Left renal pelvis (tissue), 4 donors: ENCODE measurements at places on chromosomes 7 and 10. TPM values are rescaled to one million over a fixed set of nuclear protein-coding genes. Genes with fewer than 3 reads are reported as not detected.
A peak's percentile ranks its signal among the peaks of the same experiment; 100 is the strongest.

DNA sequence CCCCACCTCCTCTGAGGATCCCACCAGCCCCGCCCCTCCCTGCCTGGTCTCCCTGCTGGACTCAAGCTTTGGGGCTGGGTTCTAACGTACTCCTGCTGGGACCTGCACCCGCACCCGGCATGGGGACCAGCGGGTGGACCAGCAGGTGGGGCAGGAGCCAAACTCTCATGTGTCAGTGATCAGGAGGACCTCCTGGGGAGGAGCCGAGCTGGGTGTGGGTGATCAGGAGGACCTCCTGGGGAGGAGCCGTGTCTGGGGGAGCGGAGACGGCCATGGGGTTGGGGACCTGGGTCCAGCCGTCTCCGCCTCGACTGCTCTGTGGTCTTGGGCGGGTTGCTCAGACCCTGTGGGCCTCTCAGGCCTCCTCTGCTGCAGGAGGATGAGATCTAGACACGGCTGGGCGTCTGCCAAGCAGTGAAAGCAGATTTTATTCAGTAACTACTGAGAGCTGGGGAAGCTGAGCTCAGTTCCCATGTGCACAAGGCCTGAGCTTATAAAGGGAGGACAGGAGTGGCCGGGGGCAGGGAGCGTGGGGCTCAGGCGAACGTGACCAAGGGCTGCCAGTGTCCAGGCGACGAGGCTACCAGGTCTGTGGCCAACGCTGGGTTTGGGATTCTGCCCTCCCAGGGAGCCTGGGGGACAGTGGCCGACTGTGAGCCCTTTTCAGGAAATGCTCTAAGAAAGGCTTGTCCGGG is 33.6 kb upstream of the UTF1 start:
- no peak for DNase-seq

DNA sequence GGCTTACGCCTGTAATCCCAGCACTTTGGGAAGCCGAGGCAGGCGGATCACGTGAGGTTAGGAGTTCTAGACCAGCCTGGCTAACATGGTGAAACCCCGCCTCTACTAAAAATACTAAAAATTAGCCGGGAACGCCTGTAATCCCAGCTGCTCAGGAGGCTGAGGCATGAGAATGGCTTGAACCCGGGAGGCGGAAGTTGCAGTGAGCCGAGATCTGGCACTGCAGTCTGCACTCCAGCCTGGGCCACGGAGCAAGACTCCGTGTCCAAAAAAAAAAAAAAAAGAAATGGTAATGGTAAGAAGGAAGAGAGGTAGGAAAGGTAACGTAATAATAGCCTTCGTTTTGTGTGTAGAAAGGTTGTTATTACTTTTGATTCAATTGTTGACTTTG is 1.2 kb downstream of the HSPA14 start:
- DNase-seq, result no peak

DNA sequence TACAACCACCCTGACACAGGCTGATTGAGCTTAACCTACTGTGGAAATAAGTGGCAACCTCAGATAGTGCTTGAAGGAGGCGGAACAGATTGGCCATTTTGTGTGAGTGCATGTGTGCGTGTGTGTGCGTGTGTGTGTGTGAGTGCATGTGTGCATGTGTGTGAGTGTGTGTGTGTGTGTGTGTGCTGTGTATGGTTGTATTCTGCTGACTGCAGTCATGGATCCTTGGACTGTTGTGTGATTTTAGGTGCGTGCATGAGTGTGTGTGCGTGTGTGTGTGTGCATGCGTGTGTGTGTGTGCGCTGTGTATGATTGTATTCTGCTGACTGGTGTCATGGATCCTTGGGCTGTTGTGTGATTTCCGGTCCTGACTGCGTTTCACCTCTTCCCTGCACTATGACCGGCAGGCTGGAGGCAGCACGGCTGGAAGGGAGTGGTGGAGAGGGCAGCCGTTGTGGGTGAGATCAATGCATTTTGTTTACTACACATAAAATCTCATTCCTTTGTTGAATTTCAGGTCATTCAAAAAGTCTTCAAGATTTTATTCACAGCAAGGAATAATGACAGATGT is 6.3 kb downstream of the IQCE start:
- no peak for DNase-seq

DNA sequence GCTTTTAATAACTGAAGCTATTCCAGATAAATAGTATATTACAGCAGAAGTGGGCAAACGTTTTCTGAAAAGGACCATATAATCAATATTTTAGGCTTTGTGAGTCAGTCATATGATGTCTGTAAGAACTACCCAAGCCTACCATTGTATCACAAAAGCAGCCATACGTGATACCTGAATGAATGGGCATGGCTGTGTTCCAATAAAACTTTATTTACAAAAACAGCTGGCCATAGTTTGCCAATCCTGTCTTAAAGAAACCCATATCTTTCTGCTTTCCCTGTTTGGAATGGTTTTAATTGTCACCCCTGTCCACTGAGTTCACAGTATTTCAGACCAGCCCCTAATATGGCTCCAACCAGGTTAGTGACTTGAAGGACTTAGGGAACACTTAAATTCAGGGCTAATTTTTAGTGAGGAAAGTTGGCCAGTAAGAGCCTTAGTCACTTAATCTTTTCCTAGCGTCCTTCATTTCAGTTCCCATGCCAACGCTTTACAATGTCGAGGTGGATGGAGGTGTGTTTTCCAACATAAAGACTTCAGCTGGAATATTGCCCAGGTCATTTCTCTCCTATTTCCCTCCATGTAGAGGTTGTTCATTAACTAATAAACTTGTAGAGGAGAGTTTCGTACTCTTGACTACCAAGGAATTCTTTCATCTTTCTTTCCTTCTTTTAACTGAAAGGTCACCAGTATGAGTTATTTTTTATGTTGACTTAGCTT is 184.5 kb downstream of the TRIL start:
- no peak for DNase-seq

Gene PNLIPRP2
- polyA plus RNA-seq, result not detected

- DNase-seq, result no peak
These were observed 595.0 kb downstream of the GRM8 start for GRCh38 chr7:126657599-126658358.

GRCh38 chr7:158025686-158026600 is 561.7 kb downstream of the PTPRN2 start:
- DNase-seq, result no peak

DNA sequence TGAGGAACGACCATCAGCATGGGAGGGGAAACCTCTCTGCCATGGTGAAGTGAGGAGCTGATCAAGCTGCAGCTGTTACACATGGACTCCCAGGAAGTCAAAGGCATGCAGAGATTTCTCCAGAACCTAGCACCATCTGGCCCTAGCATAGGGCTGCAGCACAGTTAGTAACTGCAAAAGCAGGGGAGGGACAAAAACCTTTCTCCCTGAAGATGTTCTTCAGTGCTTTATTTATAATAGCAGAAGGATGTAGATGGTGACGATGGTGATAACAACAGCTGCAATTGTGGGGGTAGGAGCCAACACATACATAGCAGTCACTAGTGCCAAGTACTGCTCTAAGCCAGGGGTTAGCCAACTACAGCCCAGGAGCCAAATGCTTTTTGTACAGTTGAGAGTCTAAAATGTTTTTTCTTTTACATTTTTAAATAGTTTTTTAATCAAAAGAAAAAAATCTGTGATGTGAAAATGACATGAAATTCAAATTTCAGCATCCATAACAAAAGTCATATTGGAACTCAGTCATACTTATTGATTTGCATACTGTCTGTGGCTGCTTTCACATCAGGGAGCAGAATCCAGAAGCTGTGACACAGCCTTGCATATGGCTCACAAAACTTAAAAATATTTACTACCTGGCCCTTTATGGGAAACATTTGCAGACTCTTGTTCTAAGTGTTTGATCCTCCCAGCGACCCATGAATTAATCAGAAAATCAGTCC is 299.5 kb downstream of the ELMO1 start:
- no peak for DNase-seq

Gene TAS2R4
- polyA plus RNA-seq, result 1.3 TPM

GRCh38 chr10:5390607-5391205 is 13.9 kb downstream of the TUBAL3 start:
- DNase-seq, result no peak

- no peak for DNase-seq
These were observed 34.4 kb downstream of the CSGALNACT2 start for GRCh38 chr10:43172645-43173044.

DNA sequence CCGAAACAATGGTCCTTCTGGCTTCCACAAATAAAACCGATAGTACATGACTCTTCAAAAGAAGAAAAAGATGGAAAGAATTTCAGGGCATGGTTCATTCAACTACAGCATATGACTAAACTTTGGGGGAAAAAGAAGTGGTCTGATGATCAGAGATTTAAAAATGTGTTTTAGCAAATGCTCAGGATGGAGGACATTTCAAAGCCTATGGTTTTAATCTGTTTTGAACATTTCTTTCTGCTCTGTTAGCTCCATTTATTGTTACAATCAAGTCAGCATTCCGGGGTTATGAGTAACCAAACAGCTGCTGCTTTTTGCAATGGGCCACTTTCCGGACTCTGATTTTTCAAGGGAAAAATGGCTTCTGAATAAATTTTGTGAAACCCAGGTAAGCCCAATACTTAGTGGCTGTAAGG is 142.4 kb downstream of the CUBN start:
- no peak for DNase-seq

GRCh38 chr7:140176122-140176701 is 571 bp downstream of the KDM7A start:
- DNase-seq, result no peak

DNA sequence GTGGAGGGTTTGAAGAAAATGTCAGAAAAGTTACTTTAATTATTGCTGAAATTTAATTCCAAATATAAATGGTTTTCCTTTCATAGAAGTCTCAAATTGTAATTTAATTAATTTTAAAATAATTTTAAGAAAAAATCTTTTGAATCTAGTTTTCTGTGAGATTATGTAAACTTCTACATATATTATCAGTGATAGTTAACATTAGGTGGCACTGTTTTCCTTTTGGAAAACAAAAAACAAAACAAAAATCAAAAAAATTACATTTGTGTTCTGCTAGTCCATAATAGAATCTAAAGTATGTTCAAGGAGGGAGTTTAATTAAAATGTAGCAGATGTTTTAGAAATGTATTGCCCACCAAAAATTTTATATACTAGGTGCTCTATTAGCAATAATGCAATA is 1456.7 kb downstream of the REEP3 start:
- no peak for DNase-seq

- no peak for DNase-seq
These were observed 116.6 kb upstream of the MACROH2A2 start for GRCh38 chr10:69936091-69936490.

GRCh38 chr10:12973149-12973718 is 28.3 kb downstream of the CCDC3 start:
- DNase-seq, result no peak

DNA sequence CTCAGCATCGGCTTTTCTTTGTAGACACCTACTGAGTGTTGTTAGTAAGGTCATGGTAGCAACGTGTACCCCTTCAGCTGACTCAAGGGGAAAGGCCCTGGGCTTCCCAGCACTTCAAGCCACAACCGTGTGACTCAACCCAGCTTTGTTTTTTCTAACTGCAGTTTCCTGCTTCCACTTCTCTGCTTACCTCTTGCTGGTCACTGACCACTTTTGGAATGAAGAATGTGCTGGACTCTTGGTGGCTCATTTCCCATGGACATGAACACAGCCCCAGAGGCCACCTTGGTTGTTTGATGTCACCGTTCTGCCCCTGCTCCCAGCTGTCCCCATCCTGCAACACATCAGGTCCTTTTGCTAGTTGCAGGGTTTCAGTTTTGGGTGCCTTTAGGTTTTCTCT is 69.5 kb upstream of the ZNF438 start:
- no peak for DNase-seq

- DNase-seq, result no peak
These were observed 200.5 kb downstream of the TCERG1L start for GRCh38 chr10:131111007-131111406.

- DNase-seq, result no peak
These were observed 182.9 kb downstream of the PFKFB3 start for GRCh38 chr10:6385665-6386064.

DNA sequence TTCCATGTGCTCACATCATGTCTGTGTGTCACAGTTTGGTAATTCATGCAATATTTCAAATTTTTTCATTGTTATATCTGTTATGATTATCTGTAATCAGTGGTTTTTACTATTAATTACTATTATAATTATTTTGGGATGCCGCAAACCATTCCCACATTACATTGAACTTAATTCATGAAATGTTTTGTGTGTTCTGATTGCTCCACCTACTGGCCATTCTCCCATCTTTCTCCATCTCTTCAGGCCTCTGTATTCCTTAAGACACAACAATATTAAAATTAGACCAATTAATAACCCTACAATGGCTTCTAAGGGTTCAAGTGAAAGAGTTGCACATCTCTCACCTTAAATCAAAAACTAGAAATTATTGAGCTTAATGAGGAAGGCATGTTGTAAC is 398.5 kb downstream of the PCDH15 start:
- peak; percentile 20 for DNase-seq

GRCh38 chr7:137003566-137003965 is 135.1 kb downstream of the CHRM2 start:
- no peak for DNase-seq

DNA sequence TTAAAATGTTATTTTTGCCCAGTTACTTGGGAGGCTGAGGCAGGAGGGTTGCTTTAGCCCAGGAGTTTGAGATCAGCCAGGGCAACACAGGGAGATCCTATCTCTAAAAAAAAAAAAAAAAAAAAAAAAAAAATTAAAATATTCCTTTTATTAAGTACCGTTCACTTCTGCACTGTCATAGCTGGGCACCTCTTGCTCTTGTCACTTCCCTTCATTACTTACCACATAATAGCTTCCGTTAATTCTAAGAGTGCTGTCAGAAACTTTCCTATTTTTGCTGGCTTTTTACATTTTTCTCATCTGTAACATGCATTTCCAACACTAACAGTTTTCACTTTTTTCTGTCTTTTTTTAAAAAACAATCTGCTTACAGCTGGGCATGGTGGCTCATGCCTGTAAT is 132.9 kb downstream of the PIP4K2A start:
- no peak for DNase-seq

- DNase-seq, result no peak
These were observed 11.8 kb downstream of the COG5 start for GRCh38 chr7:107551936-107552335.

Gene NKX1-2
- polyA plus RNA-seq, result not detected

DNA sequence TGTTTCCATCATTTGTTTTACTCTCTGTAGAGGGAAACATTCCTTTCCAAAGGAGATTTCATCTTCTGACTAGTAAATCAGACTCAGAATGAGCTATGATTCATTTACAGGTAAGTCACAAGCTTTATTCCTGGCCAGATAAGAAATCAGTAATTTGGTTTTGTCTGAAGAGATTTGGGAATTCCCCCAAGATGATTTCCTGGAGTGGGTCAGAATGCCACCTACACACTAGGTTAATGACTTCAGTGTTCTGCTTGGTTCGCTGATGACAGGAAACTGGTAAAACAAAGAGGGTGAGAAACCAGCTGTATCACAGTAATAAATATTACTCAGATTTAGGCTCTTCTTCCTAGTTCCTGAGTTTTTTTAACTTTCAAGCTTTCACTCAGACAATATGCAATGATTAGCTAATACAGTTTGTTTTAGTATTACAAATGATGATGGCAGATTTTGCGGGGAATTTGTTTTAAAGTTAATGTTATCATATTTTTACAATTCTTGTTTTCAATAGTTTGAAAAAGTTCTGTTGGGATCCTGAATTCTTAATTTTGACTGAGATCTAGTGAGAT is 8.3 kb upstream of the ASZ1 start:
- no peak for DNase-seq

Gene LMTK2
- polyA plus RNA-seq, result 15.3 TPM
